ENCODE measurements at places on chromosomes 6 and 20.

GRCh38 chr20:62339647-62340062 is 27.5 kb downstream of the LAMA5 start:
- no peak for DNase-seq

GRCh38 chr6:161168281-161168891 is 105.5 kb downstream of the AGPAT4 start:
- DNase-seq, result no peak

GRCh38 chr6:37830225-37830624 is 10.7 kb downstream of the ZFAND3 start:
- DNase-seq, result no peak

- DNase-seq, result no peak
These were observed 1132.5 kb upstream of the MAP3K7 start for GRCh38 chr6:91719414-91719813.

GRCh38 chr6:81590314-81590691 is 162.2 kb downstream of the TENT5A start:
- no peak for DNase-seq

GRCh38 chr6:93621442-93621841 is 202.1 kb upstream of the EPHA7 start:
- DNase-seq, result no peak

DNA sequence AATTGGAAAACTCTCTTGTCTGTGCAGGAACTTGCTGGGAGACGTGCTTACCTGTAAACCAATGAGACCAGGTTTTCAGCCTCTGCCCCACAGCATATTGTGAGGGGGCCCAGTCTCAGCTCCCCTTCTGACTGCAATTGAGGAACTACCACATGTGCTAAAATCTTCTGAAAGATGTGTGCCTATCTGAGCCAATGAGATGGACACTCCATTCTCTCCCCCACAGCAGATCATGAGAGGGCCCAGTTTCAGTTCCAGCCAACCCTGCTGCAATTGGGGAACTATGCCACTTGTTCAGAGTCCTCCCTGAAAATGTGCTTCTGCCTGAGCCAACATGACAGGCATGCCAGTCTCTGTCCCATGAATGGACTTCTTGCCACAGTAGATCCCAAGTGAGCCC is 20.9 kb upstream of the PI3 start:
- DNase-seq, result no peak

- DNase-seq, result no peak
These were observed 50.5 kb downstream of the PCNA start for GRCh38 chr20:5069141-5069806.

- no peak for DNase-seq
These were observed 10.8 kb upstream of the MAN1A1 start for GRCh38 chr6:119360262-119360915.

- peak; percentile 43 for DNase-seq
These were observed 945 bp downstream of the TENT5A start for GRCh38 chr6:81751388-81752083.

GRCh38 chr20:25258476-25258805 is 10.6 kb downstream of the PYGB start:
- DNase-seq, result no peak

- DNase-seq, result no peak
These were observed 421.1 kb downstream of the BCKDHB start for GRCh38 chr6:80527552-80528052.

DNA sequence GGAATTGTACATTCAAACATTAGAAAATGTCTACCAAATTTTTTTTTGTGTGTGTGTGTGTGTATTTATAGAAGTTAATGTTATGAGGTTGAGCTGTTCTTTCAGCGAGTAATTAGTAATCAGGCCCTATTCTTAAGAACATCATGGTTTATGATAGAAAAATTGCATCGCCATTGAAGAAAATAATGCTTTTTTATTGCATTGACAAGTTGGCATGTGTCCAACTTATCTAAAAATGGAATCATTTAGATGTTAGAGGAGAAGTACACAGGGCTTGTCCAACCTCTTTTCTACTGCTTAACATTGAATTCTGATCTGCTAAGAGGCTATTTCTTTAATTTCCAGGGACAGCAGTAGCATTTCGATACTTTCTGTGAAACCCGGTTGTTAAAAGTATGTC is 61.6 kb upstream of the ADGRG6 start:
- DNase-seq, result no peak

DNA sequence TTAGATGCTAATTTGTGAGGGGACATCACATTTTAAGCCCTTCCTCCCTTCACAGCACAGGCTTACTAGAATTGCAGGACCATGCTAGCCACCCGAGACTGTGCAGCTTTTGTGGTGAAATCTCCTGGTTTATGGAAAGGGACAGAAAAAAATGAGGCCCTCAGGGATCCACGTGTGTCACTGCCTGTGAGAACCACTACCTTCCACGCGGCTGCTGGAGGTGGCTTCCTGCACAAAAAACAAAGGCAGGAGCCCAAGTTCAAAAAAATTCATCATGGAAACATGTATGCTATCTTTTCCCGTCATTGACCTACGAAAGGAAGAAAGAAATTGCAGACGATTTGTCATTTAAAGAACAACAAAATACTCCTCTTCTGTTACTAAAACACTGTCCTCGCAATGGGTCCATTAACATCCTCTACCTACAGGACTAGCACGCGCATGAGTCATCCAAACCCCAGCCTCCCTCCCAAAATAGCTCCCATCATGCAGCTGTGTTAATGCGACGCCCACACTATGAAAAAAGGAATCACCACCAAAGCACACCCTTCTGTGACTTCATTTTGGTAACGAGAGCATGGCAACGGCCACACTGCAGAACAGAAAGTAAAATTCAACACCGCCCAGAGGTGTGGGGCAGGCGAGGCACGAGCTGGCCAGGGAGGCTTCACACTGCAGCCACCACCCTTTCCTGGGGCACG is 45.7 kb downstream of the RAMACL start:
- peak; percentile 77 for DNase-seq

DNA sequence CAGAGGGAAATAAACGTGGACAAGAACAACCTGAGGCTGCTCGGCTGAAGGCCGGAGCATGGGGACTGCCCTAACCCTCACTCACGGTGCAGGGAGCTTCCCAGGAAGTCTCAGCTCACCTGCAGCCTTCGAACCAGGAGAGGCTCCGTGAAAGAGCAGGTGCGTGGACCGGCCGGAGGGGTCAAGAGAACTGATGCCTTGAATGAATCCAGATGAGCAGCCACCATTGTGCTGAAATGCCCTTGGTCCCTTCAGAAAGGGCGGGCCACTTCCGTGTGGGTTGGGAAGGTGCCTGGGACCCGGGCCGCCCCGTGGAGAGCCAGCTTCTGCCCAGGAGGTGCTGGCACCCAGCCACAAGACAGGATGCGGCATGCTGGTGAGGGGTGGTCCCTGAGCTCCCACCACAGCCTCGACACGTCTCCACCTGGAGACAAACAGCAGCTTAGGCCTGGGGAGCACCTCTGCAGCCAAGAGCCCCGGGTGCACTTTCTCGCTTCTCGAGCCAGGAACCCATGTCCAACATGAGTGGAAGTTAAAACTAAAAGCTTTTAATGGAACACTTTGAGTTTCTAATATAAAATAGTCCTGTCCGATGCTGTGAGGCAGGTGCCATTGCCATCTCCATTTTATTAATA is 83.5 kb downstream of the TTLL2 start:
- DNase-seq, result no peak

- no peak for DNase-seq
These were observed 12.7 kb downstream of the FAM110A start for GRCh38 chr20:845941-846893.

- no peak for DNase-seq
These were observed 20.1 kb upstream of the HELZ2 start for GRCh38 chr20:63594043-63594561.

GRCh38 chr20:20814685-20815084 is 102.2 kb upstream of the RALGAPA2 start:
- no peak for DNase-seq

- DNase-seq, result no peak
These were observed 85.2 kb downstream of the TCP11 start for GRCh38 chr6:35055891-35056290.

DNA sequence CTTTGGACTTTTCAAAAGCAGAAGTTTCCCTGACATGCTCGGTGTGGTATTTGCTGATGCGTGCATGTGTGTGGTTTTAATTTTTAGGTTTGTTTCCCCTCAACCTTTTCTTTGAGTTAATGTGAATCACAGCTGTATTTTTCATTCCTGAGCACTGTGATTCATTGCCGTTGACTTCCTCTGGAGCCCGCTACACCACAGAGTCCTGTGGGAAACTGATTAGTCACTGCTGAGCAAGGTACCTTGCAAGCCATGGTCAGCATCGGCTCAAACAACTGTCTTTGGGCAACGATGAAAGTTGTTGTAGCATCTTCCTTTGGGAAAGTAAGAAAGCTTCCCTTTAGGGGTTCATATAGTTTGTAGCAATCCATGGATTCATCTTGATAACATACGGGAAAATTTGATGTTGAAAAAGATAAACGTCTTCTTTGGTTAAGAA is 57.5 kb downstream of the RIN2 start:
- DNase-seq, result no peak

All from CD4-positive, alpha-beta T cell treated with Interleukin-6 for 4 hours (primary cell).